NCI-H2029 (cell line): ENCODE measurements at places on chromosomes 11 and 22.
A peak's percentile ranks its signal among the peaks of the same experiment; 100 is the strongest.

DNA sequence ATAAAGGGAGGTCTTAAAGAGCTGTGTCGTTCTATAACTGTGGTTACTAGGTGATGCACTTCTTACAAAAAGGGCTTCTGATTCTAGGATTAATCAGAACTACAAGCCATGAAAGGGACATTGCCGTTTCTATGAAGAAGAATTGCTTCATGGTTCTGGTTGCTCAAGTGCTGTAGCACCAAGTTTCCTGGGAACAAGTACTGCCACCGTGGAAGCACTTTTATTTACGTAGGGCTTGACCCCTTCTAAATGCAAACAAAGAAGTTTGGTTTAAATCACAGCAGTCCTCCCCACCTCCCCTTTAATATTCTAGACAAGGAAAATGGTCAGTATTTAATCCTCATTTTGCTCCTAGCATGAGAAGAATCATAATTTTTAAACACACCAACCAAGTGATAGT is 9.8 kb downstream of the YAP1 start:
- DNase-seq: no peak

DNA sequence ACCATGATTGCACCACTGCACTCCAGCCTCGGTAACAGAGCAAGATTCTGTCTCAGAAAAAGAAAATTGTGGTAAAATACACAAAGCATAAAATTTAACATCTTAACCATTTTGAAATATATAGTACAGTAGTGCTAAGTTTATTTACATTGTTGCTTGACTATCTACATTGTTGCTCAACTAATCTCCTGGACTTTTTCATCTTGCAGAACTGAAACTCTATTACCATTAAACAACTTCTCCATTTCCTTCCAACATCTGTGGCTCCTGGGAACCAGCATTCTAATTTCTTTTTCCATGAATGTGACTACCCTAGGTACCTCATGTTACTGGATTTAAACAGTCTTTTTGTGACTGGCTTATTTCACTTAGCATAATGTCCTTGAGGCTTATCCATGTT is 13.5 kb upstream of the VWA5A start:
- no peak for DNase-seq

- no peak for DNase-seq
These were observed 3.2 kb upstream of the GNAZ start for GRCh38 chr22:23067023-23067650.

DNA sequence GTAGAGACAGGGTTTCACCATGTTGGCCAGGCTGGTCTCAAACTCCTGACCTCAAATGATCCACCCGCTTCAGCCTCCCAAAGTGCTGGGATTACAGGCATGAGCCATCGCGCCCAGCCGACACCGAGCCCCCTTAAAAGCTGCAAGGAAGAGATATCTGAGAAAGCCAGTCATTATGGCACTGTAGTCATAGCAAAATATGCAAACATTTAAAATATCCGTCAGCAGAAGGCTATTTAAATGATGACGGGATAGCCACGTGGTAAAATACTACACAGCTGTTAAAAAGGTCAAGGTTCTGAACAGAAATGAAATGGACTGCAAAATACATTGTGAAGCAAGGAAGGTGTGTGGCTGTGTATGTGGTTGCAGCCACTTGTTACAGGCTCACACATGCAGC is 6.4 kb upstream of the CCDC88B start:
- no peak for DNase-seq

DNA sequence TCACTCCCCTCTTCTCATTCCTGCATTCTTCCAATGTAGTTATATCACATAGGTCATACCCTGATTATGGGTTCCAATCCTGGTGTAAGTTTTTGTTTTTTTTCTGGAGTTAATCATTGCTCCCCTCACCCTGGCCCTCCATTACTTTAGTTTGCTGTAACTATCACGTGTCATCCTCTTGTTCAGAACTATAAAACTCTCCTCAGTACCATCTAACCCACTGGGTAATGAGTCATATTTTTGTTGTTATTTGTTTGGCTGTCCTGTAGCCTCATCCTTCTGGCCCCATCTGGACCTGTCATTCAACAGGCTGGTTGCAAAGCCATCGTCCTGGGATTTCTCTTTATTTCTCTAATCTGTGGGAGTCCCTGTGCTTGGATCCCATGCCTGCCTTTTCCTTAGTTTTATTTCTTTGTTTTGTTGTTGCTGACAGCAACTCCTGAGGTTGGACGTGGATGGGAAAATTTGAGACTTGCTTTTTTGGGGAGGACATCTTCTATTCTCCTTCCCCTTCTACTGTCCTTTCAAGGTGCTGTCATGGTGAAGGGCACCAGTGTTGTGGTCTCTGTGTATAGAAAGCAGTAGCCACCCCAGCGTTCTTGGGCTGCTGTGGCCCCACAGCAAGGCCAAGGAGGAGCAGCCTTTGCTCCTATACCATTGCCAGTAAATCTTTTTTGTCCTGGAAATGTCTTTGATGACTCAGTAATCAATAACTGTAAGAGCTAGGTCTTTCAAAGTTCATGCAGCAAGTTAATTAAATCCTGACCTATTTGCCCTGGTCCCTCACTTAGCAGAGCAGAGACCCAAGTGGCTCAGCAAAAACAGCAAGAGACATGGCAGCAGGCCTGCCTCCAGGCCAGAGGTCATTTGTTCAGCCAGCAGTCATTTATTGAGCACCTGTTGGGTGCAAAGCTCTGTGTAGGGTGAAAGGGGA is 82.5 kb downstream of the C22orf31 start:
- no peak for DNase-seq

GRCh38 chr11:121067453-121067852 is 33.6 kb upstream of the TECTA start:
- DNase-seq: peak; percentile 67

DNA sequence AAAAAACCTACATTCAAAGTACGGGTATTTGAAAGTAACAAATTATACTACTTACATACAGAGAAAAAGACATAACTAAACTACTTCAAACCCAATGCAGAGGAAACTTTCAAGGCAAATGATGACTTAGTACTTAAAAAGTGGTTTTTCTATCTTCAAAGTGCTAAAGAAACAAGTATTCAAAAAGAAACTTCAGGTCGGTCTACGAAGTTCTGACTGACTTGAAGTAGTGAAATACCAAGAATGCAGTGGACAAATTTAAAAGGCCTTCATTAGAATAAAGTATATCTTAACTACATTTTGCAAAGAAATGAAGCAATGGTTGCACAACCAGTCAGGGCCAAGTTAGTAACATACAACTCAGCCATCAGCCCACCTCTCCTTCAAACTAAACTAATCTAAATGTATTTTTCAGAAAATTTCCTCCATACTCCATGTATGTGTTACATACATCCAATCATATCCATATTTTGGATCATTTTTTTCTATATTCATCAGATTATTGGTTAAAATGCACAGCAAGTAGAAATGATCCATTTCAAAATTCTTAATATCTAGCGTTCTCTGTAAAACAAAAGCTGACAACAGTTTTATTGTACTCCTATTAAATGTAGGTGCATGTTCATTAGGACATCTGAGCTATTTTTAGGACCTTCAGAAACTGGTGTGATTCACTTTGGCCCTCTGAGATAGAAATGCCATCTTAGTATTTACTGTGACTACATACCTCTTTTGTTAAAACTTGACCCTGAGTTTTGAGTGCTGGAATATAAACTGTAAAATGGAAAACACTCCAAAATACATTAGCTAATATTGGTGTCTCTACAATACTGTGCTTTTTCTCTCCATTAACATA is 49.9 kb downstream of the BIRC2 start:
- no peak for DNase-seq

DNA sequence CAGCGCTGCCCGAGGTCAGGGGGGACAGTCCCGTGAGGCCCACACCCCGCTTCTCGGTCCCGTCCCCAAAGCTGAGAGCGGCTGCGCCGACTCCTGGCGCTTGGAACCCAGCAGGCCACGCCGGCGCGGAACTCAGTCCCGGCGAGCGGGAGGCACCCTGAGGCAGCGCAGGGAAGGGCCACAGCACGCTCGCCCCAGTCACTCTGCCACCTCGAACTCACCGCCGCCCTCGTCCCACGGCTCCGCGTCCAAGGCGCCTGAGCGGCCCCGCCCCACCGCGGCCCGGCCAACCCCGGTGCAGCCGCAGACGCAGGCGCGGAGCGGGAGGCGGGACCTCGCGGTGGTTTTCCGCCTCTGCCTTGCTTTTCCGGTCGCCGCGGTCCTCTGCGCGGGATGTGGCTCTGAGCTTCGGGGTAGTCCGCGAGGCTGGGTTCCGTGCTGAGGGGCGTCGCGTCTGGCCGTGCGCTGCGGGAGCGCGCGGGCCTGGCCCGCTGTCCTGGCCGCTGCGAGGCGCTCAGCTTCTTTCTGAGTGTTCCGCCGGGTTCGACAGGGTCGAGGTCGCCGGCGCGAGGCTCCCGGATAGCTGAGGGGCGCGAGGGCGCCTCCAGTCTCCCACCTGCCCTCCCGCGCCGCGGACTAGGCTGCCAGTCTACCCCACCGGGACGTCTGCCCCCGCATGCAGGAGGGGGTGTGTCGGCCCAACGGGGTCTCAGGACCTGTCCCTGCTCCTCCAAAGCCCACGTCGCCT is at the start of gene CDPF1:
TSS of gene CDPF1 (minus strand) at position 259 of the 748 bp plus-strand sequence. CDS start 2,009 bp downstream, outside the sequence.
- peak; percentile 83 for DNase-seq

DNA sequence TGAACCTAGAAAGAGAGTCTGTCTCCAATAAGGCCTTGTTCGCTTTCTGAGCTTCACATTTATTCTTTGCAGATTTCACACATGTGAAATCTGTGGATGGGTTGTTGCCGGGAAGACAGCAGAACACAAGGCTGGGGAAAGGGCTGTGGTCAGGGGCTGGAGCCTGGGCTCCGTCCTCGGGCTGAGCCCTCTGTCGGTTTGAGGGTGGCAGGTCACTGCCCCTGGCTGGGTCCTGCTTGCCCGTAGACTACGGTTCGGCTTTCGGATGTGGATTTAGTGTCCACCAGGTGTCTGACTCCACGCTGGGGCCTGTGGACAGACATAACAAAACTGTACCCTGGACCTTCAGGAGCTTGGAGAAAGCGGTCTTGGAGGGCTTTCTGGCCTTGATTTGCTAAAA is 117.0 kb upstream of the ALX4 start:
- no peak for DNase-seq
